ENCODE measurements at places on chromosomes 7 and 10.

- no peak for DNase-seq
Measured at GRCh38 chr7:36287371-36288241, 102.1 kb upstream of the ANLN start.

DNA sequence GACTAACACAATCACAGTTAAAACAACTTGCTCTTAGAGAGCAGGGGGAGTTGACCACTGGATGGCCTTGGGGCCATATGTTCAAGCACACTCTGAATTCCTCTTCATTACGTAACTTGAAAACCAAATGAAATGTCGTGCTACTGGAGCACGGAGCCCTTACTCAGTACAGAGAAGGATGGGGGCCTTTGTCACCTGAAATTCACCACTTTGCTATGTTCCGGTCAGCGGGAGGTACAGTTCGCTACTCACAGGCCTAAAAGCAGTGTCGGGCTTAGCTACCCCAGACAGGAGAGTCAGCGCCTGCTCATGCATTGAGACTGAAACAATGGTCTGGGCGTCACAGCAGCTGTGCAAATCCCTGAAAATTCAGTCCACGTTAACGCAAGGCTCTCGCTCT lies 39.6 kb downstream of the GLI3 start:
- DNase-seq, result no peak

- no peak for DNase-seq
Measured at GRCh38 chr10:74384615-74385183, 233.7 kb downstream of the ADK start.

DNA sequence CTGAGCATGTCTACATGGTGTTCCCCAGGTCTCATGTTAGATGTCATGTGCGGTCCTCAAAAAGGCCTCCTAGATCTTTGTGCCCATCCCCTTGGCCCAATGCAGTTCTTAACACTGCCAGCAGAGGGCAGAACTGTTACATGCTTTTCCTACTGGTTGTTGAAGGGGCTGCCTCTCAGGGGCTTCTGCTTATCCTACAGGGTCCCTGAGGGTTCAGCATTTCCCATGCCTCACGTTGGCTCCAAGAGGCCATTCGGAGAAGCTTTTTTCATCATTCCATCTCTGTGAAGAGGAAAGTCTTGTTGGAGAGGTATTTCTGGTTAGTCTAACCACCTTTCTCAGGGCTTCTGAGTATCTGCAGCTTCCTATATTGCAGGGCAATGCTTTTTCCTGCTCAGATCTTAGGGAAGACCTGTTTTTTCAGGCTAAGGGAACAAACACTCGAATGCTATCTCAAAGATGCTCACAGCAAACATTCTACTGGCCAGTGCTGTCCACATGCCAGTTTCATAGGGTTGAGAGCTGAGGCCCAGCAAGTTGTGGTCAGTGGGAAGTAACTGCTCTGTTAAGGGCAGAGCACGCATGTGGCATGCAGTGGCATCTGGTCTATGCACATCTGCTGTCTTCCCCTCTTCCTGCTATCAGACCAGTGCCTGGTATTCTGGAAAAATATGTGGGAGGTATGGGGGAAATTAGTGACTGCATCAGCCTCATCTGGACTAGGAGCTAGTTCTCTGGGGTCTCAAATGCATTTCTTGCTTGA lies 31.5 kb downstream of the MBL2 start:
- no peak for DNase-seq

- no peak for DNase-seq
Measured at GRCh38 chr7:66380272-66380888, 175.2 kb downstream of the TPST1 start.

GRCh38 chr10:92913973-92914372 lies 65.7 kb downstream of the EXOC6 start:
- DNase-seq, result no peak

Data from right renal cortex interstitium (tissue), 3 donors.